ENCODE measurements at places on chromosomes 16 and 17.

DNA sequence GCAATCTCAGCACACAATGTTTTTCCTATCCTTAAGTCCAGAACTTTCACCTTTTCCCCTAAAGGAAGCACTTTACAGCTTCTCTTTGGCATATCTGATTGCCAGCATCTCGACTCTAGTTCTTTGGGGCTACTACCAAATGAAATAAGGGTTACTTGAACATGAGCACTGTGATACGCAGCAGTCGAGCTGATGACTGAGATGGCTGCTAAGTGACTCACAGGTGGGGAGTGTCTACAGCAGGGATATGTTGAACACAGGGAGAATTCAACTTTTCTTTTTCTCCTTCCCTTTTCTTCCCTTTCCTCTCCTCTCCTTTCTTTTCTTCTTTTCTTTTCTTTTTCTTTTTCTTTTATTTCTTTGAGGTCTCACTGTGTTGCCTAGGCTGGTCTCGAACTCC lies 334.8 kb downstream of the MAF start:
- no peak for DNase-seq

DNA sequence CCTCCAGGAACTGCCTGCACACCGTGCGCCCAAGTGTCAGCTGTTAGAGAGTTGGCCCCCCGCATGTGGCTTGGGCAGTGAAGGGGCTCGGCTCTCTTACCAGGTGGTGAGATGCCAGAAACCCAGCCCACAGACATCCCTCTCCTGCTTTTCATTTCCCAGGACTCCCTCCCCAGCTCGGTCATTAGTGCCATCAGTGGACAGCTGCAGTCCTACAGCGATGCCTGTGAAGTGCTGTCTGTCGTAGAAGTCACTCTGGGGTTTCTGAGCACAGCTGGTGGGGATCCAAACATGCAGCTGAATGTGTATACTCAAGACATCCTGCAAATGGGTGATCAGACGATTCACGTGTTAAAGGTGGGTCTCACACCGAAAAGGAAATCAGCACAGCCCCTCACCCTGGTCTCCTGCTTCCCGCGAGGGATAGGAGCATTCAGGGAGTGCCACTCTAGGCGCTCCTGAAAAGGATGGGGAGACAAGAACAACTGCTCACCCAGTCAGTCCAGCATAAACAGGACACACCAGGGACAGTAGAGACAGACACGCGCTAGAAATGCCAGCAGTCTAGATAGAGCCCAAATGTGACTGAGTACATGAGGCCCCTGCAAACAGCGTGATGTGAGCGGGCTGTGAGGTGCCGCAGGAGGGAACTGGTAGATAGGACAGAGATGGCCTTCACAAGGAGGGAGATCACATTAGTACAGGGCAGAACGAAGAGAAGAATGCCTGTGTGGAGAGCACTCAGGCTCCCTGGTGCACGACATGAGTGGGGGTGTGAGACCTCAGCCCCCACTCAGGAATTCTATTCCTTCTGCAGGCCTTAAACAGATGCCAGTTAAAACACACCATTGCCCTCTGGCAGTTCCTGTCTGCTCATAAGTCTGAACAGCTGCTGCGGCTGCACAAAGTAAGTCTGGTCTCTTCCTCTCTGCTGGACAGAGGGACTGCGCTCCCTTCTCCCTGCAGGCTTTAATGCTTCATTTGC lies 25.7 kb upstream of the ENDOV start:
- DNase-seq = no peak

DNA sequence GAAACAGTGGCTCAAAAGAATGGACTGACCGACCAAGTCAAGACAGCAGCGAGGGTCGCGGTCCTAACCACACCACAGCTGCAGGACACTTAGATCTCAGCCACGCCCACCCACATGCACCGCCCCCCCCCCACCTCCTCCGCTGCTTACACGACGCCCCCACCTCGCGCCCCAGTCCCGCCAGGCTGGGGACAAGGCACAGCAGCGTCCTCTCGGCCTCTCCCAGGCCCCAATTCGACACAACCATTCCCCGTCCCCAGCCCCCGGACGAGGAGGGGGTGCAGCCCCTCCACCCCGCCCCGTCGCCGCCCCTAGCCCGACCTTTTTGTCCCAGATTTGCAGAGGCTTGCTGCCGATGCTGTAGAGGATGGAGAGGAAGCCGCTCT lies 477 bp downstream of the CFAP20 start:
- DNase-seq = no peak

GRCh38 chr17:41717408-41718286 lies 5.5 kb downstream of the GAST start:
- no peak for DNase-seq

DNA sequence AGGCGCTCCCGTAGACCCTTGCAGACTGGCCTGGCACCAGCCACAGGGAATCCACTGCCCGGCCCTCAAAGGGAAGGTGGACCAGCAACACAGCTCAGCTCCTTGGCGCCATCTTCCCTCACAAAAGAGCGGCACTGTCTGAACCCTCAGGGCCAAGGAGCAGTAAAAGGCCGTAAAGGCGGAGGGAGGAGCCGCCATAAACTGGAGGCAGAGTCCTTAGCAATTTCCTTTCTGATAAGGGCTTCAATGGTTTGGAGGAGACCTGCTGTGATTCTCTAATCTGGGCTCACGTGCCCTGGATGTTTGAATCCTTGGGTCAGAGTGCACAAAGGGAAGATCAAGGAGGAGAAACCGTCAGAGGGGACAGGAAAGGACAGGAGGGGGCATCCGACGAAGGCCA lies 15.5 kb upstream of the AXIN2 start:
- DNase-seq = no peak

- DNase-seq = no peak
These were observed 117.3 kb downstream of the ADCY9 start for GRCh38 chr16:3998793-3999478.

GRCh38 chr17:18270046-18270931 lies 9.8 kb downstream of the MIEF2 start:
- no peak for DNase-seq

DNA sequence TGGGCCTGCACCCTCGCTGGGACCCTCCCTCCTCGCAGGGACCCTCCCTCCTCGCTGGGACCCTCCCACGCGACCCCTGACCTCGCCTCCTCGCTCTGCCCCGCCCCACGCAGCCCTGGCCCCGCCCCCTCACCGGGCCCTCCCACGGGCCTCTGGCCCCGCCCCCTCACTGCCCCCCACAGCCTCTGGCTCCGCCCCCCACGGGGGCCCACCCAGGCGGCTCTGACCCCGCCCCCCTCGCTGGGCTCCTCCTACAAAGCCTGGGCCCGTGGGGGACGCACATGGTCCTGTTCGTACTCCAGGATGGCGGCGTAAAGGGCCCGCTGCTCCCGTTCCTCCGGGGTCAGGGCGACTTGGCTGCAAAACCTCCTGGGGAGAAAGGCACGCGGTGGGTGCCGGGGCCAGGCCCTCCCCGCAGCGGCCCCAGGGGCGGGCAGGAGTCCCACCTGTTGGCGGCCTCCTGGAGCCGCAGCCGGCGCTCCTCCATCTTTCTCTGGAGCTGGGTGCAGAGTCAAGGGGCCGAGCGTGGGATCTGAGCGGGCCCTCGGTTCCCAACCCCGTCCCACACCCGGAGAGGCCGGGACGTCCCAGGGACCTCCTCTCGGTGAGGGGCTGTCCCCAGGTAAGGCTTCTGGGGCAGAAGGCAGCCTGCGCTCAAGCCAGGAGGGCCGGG lies 9.0 kb downstream of the VPS9D1 start:
- no peak for DNase-seq

GRCh38 chr17:57062865-57063264 lies 22.2 kb upstream of the AKAP1 start:
- no peak for DNase-seq

DNA sequence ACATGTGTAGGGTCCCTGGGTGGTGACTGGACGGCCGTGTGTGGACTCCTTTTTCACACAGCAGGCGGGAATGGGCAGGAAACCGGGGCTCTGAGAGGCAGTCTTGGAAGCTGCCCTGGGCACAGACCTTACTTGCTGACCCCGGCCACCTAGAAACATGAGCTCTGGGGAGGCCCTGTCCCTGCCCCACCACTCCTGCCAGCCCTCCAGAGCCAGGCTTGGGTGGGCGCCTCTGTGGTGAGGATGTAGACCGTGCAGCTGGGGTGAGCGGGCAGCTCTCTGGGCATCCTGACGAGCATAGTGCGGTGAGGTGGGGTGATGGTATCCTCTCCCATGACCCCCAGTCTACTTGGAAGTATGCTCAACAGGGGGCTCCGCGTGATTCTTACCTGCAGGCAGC lies 121.3 kb downstream of the RAB11FIP4 start:
- no peak for DNase-seq

- peak; percentile 43 for DNase-seq
These were observed 45.8 kb downstream of the VPS35L start for GRCh38 chr16:19601083-19601976.

DNA sequence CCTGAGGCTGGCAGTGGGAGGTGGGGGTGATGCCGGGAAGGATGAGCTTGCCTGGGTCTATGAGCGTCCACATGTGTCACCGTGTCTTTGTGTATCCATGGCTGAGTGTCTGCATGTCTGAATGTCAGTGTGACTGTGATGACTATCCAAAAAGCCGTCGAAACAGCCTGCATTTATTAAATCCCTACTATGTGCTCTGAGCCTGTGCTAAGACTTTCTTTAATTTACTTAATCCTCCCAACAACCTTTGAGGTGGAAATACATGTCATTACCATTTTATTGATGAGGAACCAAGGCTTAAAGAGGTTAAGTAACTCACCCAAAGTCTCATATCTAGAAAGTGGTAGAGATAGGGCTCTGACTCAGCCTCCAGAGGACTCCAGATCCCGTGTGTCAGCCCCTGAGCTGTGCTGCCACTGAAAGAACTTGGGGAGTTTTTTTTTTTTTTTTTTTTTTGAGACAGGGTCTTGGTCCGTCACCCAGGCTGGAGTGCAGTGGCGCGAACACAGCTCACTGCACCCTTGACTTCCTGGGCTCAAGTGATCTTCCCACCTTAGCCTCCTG lies 20.0 kb downstream of the ARHGAP23 start:
- DNase-seq = no peak

GRCh38 chr17:77429369-77429968 lies 288.7 kb downstream of the SEC14L1 start:
- DNase-seq = no peak

DNA sequence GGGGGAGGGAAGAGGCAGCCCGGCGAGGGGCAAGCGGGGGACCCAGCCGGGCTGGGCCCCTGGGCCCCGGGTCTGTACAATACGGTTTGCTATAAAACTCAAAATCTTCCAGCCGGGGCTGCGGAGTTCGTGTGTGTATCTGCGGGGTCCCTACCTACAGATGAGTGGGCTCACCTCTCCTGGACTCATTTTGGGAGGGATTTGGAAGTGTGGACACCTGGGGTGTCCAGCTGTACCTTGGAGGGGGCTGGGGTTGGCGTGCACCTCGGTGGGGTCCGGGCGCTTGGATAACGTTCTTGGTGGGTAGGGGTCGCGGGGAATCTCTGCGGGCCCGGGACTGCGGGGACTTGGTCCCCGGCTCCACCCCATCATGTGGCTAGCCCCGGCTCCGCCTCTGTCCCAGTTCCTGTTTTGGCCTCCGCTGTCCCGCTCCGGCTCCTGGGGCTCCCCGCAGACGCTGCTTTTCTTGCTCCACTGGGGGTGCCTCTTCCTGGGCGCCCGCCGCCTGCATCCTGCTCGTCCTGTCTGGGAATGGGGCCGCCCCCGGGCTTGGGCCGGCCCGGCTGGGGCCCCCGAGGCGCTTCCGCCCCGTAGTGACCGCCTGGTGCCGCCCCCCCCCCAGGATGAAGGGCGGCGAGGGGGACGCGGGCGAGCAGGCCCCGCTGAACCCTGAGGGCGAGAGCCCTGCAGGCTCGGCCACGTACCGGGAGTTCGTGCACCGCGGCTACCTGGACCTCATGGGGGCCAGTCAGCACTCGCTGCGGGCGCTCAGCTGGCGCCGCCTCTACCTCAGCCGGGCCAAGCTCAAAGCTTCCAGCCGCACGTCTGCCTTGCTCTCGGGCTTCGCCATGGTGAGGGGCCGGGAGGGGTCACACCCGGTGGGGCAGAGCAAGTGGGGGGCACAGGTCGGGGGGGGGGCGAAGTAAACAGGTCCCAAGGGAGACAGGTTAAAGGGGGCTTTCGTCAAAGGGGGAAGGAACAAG lies at the start of gene ORAI3:
ORAI3 (plus strand) TSS at position 402 of the 983 bp plus-strand sequence; CDS start at position 624, 222 bp downstream.
- DNase-seq = no peak

- DNase-seq = peak; percentile 66
These were observed 2.4 kb downstream of the SKAP1 start for GRCh38 chr17:48427598-48427997.

- DNase-seq = no peak
These were observed 35.2 kb upstream of the CBX4 start for GRCh38 chr17:79874329-79874981.

DNA sequence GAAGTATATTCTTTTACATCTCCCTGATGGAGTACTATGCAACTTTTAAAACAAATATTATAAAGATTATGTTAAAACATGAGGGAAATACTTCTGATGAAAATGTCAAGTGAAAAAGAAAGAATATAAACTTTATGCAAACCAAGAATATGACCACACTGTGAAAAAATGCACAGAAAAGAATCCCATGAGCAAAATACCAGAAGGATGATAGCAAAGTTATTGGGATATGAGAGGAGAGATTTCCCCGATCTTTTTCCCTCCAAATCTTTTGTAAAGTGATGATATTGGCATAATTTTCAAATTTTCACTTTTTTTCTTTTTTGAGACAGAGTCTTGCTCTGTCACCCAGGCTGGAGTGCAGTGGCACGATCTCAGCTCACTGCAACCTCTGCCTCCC lies 36.6 kb upstream of the SMURF2 start:
- DNase-seq = no peak

DNA sequence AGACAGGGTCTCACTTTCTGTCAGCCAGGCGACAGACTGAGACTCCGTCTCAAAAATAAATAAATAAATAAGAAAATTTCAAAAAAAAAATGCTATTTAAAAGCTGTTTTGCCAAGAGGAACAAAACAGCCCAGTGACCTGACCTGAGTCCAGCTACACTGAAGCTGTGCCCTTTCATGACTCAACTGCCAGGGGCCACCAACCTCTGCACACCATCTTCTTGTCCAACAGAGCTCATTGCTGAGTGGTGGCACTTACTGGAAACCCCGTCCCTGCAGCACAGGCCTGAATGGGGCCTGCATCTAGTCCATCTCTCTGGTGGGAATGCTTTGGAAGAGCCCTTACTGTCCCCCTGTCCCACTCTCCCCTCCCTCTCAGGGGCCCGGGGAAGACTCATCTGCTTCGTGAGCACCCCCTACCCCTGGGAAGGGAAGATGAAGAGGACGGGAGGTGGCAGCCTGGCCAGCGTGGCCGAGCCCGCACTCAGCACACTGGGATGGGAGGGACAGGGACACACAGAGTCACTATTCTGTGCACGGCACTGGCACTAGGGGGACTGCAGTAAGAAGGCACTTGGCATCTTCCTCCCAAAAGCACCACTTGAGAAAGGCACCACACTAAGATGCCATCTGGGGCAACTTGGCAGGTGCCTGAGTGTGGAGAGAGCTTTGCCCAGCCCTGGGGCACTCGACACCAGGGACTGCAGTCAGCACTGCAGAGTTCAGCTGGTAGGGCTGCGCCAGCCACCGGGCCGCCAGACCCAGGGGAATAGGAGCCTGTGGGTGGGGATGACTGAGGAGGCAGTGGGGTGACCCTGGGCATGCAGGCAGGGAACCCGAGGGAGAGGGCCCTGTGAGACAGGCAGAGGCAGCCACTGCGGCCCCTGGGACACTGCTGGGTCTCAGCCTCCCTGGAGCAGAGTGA lies 13.5 kb downstream of the FBXO31 start:
- no peak for DNase-seq

All from NCI-H2029 treated with DMSO at 0.1 percent for 48 hours (cell line).